ENCODE measurements at places on chromosomes 16 and 17.
A peak's percentile ranks its signal among the peaks of the same experiment; 100 is the strongest.

- DNase-seq, result peak; percentile 97
Observed at GRCh38 chr17:36197387-36197703, 787 bp upstream of the CCL3L1 start.

DNA sequence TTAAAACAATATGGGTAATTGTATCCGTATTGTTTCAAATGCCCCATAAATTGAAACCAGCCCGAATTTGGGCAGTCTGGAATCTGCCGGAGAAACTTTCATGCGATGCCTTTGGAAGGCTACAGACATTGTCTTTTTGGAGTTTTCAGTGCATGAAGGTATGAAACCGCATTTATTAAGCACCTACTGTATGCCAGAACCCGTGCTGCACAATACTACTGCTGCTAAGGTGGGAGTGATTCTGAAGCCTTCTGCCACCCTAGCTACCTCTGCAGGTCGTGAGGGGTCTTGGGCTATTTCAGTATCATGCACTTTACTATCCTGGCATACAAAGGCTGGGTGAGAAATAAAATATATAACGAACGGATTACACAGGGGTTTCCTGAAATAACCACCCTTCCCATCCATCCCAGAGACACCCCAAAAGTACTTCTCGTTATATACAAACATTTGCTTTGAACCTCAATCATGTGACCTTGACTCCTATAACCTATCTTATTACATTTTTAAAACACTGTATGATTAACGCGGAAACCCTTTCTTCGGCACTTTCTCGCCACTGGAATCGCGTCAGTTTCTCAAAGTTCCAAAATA is 1.0 kb upstream of the MSI2 start:
- DNase-seq, result no peak

DNA sequence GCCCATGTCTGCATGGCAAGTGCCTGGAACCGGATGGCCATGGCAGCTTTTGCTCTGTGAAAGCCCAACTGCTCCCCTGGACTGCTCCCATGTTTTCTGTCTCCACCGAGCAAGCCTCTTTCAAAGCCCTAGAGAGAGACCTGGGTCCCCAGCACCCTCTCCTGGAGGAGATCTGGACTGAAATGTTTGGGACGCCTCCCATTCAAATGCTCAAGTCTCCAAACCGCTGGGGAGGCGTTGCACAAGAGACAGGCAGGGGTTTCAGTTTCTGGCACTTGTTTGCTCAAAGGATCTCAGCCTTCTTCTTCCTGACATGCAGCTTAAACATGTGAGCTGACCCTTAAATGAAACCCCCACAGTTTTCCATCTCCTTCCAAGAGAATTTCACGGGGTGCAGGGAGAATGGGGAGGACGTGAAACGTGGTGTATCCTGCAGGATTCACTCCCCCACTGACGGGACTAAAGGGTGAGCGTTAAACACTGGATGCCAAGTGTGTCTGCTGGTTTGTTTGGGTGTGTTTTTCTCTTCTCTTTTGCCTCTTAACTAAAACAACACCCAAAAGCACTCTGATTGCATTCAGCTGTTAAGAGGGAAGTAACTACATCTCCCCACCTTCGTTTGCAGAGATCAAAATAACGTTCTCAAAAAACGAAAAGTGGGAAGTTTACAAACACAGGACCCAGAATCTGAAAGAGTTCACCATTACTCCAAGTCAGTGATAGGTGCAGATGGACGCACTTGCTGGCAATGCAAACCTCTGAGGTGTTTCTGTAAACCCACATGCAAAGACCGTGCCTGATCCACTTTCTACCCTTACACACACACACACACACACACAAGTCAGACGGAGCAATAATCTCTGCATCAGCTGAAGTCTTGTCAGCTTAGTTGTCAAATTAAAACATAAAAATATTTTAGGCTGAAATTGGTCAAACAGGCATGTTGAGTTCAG is 256.9 kb downstream of the C16orf95 start:
- peak; percentile 21 for DNase-seq

DNA sequence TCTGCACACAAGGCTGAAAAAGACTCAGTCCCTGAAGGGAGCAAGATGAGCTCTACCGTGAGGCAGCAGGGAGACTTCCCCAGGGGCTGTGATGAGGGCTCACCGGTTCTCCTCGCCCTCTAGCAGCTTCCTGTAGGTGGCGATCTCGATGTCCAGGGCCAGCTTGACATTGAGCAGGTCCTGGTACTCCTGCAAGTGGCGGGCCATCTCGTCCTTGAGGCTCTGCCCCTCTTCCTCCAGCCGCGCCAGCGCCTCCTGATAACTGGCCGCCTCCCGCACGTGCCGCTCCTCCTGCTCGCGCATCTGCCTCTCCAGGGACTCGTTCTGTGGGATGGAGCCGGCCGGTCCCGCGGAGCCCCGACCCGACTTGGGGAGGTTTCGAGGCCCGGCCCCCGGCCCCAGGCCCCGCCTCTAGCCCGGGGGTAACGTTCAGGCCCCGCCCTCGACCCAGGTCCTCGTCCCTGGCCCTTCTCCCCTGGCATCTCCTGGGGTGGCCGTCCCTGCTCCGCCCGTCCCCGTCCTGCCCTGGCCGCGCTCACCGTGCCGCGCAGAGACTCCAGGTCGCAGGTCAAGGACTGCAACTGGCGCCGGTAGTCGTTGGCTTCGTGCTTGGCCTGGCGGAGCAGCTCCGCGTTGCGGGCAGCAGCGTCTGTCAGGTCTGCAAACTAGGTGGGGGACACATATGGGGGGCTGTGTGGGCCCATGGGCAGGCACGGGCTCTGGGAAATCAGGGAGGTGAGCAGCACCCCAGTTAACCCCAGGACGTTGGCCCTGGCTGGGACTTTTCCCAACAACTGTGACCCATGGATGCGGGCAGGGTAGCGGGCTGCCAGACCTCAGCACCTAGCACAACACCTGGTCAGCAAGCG is 3.9 kb downstream of the GFAP start:
- DNase-seq, result peak; percentile 46

DNA sequence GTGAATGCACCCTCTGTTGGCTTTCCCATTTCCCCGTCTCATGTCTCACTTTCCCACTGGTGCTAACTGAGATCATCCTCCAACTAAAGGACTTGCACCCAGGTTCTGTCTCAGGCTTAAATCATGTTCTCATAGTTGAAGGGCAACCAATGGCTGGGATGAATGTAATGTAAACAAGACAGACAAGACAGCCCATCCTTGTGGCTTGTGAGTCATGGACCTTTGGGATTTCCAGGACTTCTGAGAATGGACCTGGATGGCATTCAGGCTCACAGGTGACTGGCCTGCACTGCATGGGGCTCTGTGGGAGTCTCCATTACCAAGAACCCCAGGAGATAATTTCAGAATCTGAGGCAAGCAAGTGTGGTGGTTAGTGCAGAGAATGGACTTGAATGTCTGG is 347.5 kb downstream of the HAPSTR1 start:
- DNase-seq, result no peak

GRCh38 chr16:78984324-78984723 is 616.2 kb downstream of the MAF start:
- no peak for DNase-seq

GRCh38 chr16:3938843-3939624 is 58.5 kb upstream of the CREBBP start:
- DNase-seq, result no peak

DNA sequence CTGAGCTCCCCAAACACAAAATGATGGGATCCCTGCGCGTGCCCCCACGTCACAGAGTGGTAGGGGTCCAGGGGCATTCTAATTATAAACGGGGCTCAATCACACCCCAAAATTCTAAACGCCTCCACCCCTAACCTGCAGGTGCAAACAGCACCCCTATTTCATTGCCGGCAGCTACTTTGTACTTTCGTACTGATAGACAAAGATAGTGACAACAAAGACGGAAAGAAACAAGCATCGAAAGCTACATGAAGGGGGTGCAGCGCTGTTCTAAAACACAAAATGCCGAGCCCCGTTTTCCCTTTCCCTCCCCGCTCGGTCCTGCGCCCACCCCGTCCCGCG is 13.9 kb downstream of the MIS12 start:
- no peak for DNase-seq

DNA sequence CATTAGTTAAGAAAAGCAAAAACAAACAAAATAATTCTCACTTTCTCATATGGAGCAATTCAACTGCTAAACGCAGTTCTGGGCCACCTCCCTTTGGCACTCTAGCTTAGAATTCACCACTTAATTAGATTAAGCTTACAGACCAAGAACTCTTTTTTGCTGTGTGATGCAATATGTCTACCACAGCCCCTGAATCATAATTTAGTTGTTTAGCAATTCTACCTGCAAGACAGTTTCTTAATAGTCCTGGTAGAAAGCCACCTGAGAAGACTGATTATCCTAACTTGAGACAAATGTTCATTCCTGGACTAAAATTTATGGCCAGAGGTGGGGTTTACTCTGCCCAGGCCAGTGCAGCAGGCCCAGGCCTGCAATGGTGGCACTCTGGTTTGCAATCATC is 205.9 kb downstream of the HS3ST3A1 start:
- DNase-seq, result no peak

DNA sequence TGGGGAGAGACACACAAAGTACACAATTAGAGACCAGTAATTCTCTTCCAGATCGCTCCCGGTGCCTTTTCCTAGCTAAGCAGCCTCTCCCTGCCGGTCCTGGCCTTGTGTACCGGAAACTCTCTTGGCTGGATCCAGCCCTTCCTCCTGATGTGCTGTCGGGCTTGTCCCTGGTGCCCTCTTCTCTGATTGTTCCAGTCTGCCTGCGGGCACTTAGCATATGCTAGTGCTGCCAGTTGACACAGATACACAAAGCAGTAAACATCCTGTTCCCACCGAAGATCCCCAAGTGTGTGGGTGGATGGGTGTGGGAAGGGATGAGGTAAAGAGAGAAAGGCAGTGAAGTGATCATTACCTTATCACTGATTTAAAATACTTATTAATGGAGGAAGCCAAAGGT is 9.7 kb downstream of the HS3ST3B1 start:
- DNase-seq, result peak; percentile 18

DNA sequence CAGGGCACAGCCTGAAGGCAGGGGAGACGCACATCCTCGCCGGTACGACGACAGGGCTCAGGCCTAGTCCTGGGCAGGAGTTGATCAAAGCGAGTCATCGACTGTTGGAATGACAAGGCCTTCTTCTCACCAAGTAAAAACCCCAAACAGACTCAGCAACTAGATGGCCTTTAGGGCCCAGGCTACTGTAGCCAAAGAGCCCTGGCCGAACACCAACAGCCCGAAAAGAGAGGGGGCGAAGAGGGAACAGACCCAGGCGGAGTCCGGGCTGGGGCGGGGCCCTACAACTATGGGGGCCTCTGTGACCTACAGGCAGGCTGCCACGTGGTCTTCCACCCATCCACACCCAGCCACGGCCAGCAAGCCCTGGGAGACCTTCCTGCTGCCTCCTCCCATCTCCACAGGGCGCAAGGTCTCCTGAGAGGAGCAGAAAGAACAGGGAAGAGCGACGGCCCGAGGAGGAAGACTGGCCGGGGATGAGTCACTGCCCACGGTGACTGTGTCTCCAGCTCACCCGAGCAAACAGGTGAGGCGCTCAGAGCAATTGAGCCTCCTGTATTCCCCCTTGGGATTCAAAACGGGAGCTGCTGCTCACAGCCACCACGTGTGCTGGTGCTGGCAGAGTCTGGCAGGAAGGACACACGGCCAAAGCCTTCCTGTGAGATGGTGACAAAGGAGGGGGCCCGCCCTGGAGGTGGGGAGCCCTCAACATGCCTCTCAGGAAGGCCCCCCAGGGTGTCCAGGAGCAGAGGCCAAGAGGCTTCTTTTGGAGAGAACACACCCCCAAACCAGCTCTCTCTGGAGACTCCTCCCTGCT is 17.7 kb downstream of the SLC16A3 start:
- DNase-seq, result no peak

DNA sequence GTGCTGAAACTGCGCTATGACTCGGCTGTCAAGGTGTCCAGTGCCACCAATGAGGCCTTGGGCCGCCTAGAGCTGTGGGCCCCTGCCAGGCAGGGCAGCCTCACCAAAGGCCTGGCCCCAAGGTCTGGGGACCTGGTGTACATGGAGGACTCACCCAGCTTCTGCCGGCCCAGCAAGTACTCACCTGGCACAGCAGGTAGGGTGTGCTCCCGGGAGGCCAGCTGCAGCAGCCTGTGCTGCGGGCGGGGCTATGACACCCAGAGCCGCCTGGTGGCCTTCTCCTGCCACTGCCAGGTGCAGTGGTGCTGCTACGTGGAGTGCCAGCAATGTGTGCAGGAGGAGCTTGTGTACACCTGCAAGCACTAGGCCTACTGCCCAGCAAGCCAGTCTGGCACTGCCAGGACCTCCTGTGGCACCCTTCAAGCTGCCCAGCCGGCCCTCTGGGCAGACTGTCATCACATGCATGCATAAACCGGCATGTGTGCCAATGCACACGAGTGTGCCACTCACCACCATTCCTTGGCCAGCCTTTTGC is 25.0 kb downstream of the WNT9B start:
- no peak for DNase-seq

DNA sequence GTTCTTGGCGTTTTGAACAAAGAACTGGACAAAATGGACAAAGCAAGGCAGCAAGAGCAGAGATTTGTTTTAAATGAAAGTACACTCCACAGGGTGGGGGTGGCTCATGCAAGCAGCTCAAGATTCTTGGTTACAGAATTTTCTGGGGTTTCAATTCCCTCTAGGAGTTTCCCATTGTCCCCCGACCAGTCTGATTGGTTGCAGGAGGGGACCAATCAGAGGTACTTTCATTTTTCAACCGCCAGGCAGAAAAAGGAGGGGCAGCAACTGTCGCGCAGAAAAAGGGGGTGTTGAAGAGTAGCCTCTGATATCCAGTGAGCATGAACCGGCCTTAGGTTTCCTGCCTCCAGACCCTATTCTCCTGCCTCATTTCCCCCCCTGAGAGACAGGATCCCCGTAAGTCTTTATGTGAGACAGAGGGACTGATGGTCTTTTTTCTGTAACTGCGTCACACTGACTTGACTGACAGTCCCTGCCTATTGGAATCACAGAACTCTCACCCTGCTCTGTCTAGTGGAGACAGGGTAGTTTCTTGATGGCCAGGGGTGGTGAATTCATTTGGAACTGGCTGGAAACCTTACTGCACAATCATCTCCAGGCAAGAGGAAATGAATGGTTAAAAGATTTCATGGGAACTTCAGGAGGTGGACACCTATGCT is 59.4 kb upstream of the ALOX12 start:
- DNase-seq, result peak; percentile 79

DNA sequence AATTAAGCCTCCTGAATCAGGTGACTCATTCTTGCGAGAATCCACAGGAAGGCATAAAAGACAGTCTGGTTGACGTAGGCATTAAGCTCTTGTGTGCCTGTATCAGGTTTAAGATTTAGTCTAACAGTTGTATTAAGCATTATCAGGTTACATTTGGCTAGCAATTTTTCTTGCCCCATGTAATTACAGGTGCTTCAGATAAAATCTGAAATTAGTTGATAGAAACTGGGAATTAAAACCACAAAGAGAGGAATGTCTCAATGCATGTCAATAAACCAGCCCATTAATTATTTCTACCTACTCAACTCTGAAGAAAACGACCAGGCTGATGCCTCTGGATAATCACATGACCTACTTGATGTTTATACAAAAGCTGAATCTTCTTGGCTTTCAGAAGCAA is 217.2 kb downstream of the CA10 start:
- no peak for DNase-seq

GRCh38 chr17:29289852-29290251 is 4.1 kb downstream of the NUFIP2 start:
- no peak for DNase-seq

- no peak for DNase-seq
Observed at GRCh38 chr17:1362065-1362848, 37.8 kb downstream of the YWHAE start.

- DNase-seq, result peak; percentile 90
Observed at GRCh38 chr17:73340093-73340596, 28.3 kb upstream of the CDC42EP4 start.
